WTC11 (cell line): ENCODE measurements at places on chromosomes 2 and 18. TPM values are rescaled to one million over a fixed set of nuclear protein-coding genes. Genes with fewer than 3 reads are reported as not detected.

The PJVK gene
- total RNA-seq, result 2.5 to 6.8 TPM (median 4.4 TPM) in 3 replicates

GRCh38 chr2:231565887-231566594, 26.6 kb upstream of the TEX44 start:
- DNase-seq, result no peak

- no peak for DNase-seq
Observed at GRCh38 chr2:239323447-239323846, 77.4 kb downstream of the HDAC4 start.

DNA sequence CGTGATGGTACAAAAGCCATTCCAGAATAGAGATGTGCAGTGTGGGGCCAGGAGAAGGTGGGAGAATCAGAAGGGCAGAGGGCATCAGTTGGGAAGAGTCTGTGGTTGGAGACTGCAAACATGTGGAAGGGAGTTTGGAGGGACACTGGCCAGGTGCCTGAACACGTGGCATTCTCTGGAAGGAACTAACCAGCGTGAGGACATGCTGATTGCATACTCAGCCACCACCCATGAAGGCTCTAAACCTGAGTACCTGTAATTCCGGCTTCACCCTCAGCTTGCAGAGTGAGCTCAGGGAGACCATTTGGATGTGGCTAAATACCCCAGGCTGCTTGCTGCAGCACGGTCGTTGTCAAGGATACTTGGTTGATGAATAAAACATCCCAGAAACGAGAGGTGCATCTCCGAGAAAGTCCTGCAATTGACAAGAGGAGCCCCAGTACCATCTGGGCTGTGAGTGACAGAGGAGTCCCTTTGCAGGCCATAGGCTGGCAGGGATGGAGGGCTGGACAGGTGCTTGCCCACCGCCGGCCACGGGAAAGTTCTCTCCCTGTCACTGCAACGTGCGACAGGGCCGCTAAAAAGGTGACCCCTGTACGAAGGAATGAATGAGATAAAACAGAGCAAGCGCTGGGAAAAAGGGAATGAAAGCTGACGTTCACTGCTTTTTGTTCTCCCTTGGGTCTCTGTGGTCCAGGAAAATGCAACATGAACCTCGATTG, 5.0 kb downstream of the ACKR3 start:
- DNase-seq, result no peak

- no peak for DNase-seq
Observed at GRCh38 chr2:214750529-214750928, 59.0 kb downstream of the BARD1 start.
